ENCODE measurements at places on chromosomes 1 and 21.

DNA sequence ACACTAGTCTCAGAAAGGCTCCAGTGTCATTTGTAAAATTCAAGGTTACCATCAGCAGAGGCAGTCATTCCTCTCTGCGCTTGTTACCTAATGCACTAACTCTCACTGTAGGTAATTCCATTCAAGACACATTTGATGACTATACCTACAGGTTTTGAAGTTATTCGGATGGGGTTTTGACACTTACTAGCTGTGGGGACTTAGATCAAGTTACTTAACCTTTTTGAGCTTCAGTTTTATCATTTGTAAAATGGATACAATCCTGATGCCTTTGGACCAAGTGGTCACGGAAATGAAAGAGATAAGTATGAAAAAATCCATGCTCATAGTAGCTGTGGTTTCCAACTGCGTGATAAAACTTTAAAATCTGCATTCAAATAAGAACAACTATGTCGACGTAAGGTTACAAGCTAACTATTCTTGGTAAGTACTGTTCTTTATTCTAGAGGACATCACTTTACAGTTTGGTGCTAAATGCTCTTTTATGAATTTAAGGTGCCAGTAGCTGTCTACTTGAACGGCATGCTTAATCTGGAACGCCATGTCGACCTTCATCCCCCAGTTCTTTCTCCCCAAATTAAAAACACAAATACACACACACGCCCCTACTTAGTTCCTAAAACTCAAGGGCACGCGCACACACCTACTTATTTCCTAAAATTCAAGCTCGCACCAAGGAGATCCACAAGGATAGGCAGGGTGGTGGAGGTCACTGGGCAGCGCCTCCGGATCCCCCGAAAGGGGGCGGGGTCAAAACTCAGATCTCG is 550 bp upstream of the NFYC start:
- DNase-seq: no peak

- no peak for DNase-seq
Measured at GRCh38 chr1:69305621-69306020, 262.1 kb upstream of the LRRC7 start.

- no peak for DNase-seq
Measured at GRCh38 chr1:89589515-89589914, 43.4 kb upstream of the LRRC8C start.

DNA sequence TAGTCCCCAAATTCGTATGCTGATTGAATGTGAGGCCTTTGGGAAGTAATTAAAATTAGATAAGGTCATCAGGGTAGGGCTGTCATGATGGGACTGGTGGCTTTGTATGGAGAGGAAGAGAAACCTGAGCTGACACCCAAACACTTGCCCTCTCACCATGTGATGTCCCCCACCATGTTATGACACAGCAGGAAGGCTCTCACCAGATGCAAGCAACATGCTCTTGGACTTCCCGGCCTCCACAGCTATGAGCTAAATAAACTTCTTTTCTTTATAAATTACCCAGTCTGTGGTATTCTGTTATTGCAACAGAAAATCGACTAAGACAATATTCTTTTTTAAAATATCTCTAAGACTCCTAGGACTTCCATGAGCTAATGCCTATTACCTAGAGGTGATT is 43.6 kb upstream of the GUCA2B start:
- DNase-seq: no peak

DNA sequence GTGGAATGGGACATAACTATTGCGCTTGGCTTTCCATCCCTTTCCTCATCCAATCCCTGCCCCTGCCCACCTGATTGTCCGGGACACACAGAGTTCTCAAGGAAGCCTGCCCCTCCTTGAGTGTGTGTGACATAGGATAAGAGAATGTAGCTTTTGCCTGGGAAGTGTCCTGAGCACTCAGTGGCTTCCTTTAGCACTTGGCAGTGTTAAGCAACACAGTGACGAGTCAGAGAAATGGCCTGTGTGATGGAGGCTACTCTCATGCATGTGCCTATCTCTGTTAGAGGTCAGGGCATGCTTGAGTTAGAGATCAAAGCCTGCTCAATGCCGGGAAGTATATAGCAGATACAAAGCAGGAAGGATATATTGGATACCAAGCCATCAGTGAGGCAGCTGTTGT is 289.5 kb downstream of the SIPA1L2 start:
- no peak for DNase-seq

DNA sequence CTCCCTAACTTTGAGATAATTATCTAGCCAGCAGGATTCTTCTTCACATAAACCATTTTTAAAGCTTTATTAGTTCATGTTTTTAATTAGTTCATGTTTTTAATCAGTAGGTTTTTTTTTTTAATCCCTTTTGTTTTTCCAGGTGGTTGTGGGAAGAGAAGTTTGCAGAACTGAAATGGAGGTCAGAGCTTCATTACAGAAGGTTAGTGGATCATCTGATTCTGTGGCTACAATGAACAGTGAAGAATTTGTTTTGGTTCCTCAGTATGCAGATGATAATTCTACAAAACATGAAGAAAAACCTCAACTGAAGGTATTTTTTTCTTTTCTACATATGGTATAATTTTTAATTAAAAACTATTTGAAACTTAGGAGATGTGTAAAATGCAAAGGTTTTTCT is 59.7 kb downstream of the RABGAP1L start:
- no peak for DNase-seq

DNA sequence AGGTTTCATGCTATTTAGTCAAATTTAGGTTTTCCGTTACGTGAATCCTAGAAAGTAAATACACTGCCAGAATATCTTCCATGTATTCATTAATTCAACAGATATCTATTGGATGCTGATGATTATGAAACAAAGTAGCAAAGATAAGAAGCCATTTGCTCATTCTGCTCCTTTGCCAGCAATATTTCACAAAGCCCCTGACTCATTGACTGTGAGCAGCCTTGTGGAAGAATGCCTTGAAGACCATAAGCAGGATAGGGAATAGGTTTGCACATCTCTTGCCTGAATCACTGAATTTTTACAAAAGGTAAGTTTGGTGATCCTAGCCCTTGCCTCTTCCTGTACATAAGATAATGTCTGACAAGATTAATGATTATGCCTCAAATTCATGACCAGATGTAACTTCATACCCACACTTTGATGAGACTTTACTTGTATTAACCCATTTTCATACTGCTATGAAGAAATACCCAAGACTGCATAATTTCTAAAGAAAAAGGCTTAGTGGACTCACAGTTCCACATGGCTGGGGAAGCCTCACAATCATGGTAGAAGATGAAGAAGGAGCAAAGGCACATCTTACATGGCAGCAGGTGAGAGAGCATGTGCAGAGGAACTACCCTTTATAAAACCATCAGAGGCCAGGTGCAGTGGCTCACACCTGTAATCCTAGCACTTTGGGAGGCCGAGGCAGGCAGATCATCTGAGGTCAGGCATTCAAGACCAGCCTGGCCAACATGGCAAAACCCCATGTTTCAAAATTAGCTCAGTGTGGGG is 1.6 kb upstream of the PIGK start:
- no peak for DNase-seq

GRCh38 chr1:187070076-187070475 is 241.3 kb downstream of the PLA2G4A start:
- no peak for DNase-seq

GRCh38 chr1:29473161-29473855 is 237.0 kb downstream of the PTPRU start:
- peak; percentile 66 for DNase-seq

DNA sequence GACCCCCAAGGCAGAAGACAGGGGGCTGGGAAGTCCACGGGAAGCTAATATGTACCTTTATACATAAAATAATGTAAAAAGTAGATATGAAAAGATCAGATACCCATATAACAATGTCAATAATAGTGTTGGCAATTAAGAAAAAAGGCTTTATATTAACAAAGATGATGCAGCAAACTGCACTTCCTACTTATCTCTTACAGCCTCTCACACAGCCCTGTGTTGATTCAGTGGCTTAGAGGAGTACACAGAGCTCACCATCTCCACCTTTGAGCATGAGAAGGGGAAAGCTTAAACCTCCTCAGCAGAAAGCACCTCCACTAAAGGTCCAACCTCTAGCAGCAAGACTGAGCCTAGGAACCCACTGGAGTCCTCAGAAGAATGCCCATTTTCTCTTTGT is 7.2 kb upstream of the VSIG8 start:
- no peak for DNase-seq

GRCh38 chr1:160438317-160438918 is 38.1 kb downstream of the VANGL2 start:
- DNase-seq: no peak

DNA sequence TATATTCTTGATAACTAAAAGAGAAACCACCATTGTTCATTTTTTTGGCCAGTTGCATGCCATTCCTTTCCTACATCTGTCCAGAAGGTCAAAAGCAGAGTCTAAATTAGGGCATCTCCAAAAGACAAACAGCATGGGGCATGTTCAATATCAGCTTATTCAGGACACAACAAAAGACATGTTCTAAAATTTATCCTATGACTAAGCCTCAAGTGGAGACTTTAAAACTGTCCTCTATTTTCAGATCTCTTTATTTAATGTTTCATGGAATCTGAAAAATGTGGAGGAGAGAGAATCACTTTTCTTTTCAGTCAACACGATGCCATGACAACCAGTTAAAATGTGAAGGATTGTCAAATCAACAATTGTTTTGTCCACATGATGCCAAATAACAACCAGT is 303.4 kb upstream of the PRMT6 start:
- no peak for DNase-seq

DNA sequence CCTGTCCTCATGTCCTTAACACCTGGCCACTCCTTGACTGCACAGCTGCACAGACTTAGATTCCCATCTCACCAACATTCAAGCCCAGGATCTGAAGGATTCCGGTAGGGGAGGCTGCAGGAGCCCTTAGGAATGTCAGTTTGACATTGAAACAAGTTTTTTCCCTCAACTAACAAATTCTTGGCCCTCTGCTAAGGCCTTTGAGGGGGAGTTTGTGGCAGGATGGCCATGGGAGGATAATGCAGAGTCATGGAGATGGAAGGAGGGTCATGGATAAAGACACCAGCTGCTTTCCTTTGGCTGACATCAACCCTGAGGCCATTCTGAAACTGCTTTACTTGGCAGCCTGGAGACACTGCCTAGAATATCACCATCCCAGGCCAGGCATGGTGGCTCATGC is 63.4 kb upstream of the PPP2R5A start:
- DNase-seq: no peak

DNA sequence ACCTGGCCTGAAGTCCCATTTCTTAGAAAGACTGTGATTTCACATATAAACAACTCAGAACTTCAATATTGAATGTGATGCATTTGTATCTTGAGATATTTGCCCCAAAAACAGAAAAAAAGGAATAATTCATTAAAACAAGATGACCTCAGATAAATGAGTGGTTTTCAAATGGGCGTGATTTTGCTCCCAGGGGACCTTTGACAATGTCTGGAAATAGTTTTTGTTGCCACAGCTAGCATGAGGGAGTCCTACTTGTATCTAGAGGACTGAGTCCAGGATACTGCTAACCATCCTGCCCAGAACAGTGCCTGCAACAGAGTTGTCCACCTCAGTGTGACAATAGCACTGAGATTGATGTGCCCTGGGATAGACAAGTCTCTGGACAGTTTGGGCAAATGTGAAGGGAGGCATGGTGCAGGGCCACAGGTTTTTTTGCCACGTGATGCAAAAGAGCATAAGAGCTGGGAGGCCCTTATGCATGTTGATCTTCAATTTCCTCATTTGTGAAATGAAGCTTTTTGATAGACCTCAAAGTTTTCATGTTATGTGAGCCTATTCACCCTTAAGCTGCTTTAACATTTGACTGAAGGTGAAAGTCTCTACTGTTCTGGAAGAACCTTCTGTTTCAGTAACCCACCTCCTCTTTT is 46.2 kb downstream of the MAP3K7CL start:
- no peak for DNase-seq

- no peak for DNase-seq
Measured at GRCh38 chr1:19351873-19352272, 39.7 kb downstream of the SLC66A1 start.

GRCh38 chr21:39108291-39109162 is 74.7 kb downstream of the PSMG1 start:
- DNase-seq: no peak

DNA sequence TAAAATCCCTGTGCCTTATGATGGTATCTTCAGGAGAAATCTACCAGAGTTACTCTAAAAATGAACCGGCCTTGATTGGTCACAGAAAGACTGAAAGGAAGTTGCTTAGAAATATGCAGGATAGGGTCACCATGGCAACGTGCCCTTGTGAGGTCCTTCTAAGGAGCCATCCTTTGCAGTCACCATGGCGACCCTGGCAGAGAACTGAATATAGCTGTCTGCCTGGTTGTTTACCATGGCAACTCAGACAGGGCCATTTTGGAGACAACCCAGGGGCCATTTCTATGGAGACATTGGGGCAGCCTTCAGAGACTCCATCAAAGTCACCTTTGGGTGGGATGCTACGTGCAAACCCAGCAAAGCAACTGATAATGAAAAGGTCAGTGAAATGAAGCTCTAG is 43.0 kb downstream of the SNX7 start:
- peak; percentile 10 for DNase-seq

- DNase-seq: no peak
Measured at GRCh38 chr1:7046314-7046713, 261.1 kb downstream of the CAMTA1 start.

GRCh38 chr1:3064296-3064850 is 4.6 kb upstream of the PRDM16 start:
- no peak for DNase-seq

GRCh38 chr1:117499071-117499470 is 106.8 kb upstream of the TENT5C start:
- DNase-seq: no peak

GRCh38 chr21:24994717-24995116 is 612.6 kb downstream of the MRPL39 start:
- no peak for DNase-seq

DNA sequence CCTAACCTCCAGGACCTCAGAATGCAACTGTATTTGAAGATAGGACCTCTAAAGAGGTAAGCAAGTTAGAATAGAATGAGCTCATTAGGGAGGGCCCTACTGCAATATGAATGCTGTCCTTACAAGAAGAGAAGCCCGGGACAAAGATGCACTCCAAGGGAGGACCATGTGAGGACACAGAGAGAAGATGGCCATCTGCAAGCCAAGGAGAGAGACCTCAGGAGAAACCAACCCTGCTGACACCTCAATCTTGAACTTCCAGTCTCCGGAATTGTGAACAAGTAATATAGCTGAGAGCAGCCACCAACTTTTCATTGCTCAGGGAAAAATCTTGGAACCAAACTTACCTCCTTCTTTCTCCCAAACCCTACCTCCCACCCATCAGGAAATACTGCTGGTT is 15.0 kb upstream of the GALNT2 start:
- DNase-seq: no peak

DNA sequence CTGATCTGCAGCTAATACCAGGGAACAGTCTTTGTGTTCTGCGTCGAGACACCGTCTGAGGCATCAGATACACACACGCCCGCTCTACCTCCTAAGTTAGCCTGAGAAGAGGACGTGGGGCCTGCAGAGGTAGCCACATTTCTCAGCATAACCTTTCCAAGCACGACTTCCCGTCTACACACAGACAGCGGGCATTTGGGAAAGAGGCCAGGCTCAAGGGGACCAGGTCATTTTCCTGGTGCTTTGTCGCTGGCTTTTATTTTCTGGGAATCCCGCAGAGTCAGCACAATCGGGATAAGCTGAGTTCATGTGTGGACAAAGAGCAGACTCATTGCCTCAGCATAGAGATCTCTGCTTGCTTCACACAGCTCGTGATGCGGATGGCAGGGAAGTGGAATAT is 72.5 kb upstream of the SMYD2 start:
- no peak for DNase-seq

- no peak for DNase-seq
Measured at GRCh38 chr1:17244821-17245740, 3.8 kb upstream of the PADI3 start.

- no peak for DNase-seq
Measured at GRCh38 chr21:14119038-14119437, 91.7 kb downstream of the LIPI start.

Data from NCI-H524 treated with DMSO at 0.1 percent for 48 hours (cell line).